ENCODE measurements at places on chromosomes 7 and 10.

DNA sequence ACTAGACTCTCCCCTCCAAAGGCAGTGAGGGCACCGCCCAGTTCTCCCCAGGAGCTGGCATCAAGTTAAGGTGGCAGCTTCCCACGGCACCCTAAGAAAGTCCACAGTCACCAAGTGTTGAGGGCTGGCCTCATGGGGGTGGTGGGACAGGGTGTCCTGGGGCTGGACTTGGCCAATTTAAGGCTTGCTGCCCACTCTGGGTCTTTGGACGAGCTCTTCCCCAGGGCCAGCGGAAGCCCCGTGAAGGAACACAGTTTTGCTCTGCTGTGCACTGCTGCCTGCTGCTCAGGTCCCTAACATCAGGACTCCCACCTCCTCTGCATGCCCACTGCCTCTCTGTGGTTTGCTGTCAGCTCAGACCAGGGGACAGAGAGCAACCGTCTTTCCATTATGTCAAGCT, 57.3 kb upstream of the TMEM72 start:
- no peak for DNase-seq

GRCh38 chr7:90613088-90613498, 17.0 kb downstream of the CDK14 start:
- DNase-seq: no peak

GRCh38 chr10:108412323-108412722, 1247.8 kb upstream of the SORCS1 start:
- DNase-seq: no peak

DNA sequence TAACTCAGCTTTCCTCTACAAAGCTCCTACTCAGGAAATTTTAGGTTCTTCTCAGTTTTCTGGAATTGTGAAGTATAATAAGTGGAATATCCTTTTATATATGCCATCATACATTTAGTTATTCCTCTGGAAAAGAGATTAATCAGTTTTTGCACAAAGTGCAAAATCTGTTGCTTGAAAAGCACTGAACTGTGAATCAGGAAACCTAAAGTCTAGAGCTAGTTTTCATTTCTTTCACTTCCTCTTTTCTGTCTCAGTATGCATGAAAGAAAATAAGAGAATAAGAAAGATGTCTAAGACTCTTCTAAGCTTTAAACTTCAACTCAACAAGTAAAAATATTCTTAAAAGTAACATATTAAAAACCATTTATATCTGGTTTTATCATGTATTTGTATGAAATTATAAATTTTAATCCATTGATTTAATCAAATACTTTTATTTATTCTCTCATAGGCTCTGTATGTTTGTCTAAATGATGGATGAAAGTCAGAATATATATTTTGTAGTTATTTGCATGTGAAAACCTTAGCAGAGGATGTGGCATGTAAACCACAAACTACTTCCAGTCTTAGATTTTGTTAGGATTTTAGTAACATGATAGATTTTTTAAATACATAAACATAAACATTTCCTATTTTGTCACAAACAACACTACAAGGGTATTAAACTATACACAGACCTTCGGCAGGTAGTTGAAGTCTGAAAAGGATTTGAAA, 1073.0 kb downstream of the XPNPEP1 start:
- no peak for DNase-seq

- no peak for DNase-seq
Measured at GRCh38 chr7:28811701-28812430, 146.3 kb downstream of the TRIL start.

- no peak for DNase-seq
Measured at GRCh38 chr7:29161231-29161630, 14.9 kb upstream of the CPVL start.

DNA sequence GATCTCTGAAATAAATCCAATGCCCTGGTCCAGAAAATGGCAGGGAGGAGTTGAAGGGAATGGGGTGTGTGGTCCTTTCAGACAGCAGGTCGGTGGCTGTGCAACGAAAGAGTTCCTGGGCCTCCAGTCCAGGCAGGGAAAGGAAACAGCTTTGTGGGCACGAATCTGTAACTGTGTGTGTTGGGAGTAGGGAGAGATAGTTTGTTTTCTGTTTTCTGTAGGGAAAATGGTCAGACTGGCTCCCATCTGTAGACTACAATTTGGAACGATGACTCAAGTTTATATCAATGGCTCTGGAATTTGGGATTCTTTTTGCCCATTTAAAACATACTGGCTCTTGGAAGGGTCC, 2.6 kb upstream of the HOXA9 start:
- DNase-seq: no peak

DNA sequence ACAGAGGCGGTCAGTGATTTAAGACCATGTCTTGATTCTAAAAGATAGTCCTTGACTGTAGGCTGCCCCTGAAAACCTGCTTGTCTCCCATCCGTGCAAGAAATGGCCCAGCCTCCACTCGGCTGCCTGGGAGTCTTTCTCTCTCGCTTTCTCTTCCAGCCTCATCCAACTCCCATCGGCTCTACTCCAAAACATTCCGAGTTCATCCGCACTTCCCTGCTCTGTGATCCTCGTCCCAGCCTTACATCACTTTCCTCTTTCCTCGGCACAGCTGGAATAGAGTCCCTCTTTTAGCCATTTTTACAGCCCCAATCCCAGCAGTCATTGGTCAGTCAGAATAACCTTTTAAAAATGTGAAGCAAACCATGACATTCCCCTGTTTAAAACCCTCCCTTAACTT, 135.1 kb downstream of the TAX1BP1 start:
- no peak for DNase-seq

DNA sequence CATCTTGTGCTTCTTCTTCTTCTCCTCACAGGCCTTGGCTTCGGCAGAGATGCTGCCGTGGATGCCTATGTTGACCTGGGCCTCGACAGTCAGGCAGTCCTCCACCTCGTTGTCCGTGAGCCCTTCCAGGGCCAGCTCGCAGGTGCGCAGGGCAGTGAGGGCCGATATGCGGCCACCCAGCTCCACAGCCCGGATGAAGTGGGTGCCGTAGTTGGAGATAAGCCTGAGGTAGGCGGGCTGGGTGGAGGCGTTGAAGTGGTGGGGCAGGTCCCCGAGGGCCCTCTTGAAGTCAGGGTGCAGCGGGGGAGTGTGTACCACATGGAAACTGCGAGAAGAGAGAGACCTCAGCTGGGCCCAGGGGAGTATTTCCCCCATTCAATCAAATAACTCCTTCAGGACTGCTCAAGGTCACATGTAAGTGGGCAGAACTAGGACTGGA, 3.7 kb downstream of the PRF1 start:
- no peak for DNase-seq

Data from GF-D8 (cell line).